ENCODE measurements at places on chromosomes 7 and 10. TPM values are rescaled to one million over a fixed set of nuclear protein-coding genes. Genes with fewer than 3 reads are reported as not detected.

The DLX6 gene
- not detected for polyA plus RNA-seq

The SFMBT2 gene
- polyA plus RNA-seq = 0.60 TPM

The PTPRZ1 gene
- polyA plus RNA-seq = under 0.01 TPM

The EPHB6 gene
- polyA plus RNA-seq = 5.6 TPM

The IGFBP3 gene
- polyA plus RNA-seq = 44.9 TPM

The CTAGE8 gene
- polyA plus RNA-seq = 5.0 TPM

The LIPF gene
- polyA plus RNA-seq = not detected

The FBXO24 gene
- 0.46 TPM for polyA plus RNA-seq

The CHAT gene
- not detected for polyA plus RNA-seq

The AGBL3 gene
- polyA plus RNA-seq = 0.93 TPM

The HMX2 gene
- polyA plus RNA-seq = not detected

The CYP3A7 gene
- polyA plus RNA-seq = 0.46 TPM

The UNC5B gene
- polyA plus RNA-seq = 2.8 TPM

The CD36 gene
- polyA plus RNA-seq = 126 TPM

The HABP2 gene
- not detected for polyA plus RNA-seq

The SRPK2 gene
- 15.0 TPM for polyA plus RNA-seq

GRCh38 chr10:85851934-85852333 lies 514.7 kb downstream of the GRID1 start:
- no peak for DNase-seq

- DNase-seq = no peak
These were observed 52.0 kb upstream of the GNA12 start for GRCh38 chr7:2896131-2896530.

GRCh38 chr7:74219416-74219815 lies 9.6 kb downstream of the LAT2 start:
- DNase-seq = no peak

DNA sequence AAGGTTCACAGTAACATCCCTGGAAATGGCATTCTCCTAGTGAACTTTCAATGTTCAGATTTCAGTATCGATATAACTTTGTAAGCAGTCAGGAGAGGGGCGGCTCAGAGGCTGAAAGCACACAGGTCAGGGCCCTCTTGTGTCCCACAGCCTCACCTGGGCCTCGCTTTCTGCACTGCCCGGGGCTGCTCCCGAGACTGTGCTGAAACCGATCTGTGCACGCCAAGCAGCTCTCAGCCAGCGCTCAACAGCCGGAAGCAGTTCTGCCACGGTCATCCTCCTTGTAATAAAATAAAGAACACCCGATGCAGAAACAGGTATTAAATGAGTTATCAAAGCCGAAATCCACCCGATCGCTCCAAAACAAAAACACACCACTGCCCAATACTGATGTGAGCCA lies 106.0 kb downstream of the DIP2C start:
- no peak for DNase-seq

DNA sequence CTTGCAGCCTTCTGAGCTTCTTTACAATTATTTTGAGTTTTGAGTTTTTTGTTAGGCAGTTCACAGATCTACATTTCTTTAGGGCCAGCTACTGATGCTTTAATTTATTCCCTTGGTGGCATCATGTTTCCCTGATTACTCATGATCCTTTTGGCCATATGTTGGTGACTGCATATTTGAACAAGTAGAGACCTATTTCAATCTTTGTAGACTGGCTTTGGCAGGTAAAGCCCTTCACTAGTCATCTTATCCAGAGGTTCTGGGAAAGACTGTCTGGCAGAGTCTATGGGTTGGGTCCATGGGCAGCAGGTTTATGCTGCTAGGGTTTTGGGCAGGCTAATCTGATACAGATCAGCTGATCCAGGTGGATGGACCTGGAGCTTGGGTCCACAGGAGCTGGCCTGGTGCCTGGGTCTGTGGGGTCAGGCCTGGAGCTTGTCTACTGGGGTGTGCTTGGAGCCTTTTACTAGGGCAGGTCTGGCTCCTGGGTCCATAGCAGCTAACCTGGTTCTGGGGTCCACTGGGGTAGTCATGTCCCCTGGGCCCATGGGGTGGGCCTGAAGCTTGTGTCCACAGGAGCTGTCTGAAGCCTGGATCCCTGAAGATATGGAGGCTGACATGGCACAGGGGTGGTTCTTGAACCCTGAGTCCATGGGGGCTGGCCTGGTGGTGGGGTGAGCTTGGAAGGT lies 72.7 kb downstream of the GPR85 start:
- peak; percentile 51 for DNase-seq

DNA sequence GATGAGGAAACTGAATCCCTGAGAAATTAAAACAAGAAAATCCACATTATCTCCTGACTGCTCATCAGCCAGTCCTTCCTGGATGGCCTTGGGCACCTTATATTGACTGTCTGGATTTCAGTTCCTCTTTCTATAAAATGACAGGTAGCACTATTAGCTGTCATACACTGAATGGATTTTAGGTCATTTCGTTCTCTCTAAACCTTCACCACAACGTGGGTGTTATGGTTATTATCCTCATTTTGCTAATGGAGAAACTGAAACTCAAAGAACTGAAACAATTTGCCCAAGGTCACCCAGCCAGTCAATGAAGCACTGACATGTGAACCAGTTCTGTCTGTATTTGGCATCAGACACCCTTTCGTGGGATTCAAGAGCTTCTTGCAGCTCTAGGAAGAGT lies 193.8 kb downstream of the CYP26A1 start:
- DNase-seq = no peak

DNA sequence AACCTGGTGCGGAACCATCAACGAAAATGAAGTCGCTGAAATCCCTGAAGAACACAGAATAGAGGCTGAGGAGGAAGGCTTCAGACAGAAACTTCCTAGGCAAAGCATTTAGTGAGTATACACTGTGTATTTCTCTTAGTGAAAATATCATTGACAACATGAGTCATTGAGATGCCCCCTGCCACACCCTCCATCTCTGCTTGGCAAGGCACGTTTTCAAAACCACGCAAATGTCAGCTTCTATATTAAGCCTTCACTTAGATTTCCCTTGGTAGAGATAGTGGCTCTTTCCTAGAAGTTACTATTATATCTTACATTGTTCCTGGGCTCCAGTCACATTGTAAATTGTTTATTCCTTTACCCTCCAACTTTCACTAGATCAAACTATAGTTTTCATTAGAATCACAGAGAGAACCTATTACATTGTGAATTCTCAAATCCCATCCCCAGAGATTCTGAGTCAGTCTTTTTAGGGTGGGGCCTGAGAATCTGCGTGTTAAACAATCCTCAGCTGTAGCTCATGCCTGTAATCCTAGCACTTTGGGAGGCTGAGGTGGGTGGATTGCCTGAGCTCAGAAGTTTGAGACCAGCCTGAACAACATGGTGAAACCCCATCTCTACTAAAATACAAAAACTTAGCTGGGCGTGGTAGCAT lies 4.6 kb upstream of the SKAP2 start:
- no peak for DNase-seq

GRCh38 chr10:79586933-79587332 lies 23.8 kb upstream of the SFTPA1 start:
- no peak for DNase-seq

DNA sequence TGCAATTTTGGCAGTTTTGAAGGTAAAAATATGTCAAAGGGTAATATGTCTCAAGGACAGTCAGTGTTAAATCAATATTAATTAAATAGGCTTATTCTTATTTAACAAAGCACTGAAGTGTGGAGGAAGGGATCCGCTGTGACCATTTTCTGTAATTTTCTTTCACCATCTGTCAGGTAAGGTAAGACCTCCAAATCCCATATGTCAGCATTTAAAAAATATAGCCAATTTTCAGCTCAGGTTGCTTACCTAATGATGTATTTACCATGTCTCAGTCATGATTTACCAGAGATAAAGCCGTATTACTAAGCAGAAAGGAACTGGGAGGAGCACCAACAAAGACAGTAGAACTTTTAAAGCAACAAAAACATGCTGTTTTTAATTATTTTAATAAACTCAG lies 683.9 kb downstream of the CCSER2 start:
- DNase-seq = no peak

GRCh38 chr10:68082872-68083271 lies 7.8 kb upstream of the HERC4 start:
- DNase-seq = no peak

DNA sequence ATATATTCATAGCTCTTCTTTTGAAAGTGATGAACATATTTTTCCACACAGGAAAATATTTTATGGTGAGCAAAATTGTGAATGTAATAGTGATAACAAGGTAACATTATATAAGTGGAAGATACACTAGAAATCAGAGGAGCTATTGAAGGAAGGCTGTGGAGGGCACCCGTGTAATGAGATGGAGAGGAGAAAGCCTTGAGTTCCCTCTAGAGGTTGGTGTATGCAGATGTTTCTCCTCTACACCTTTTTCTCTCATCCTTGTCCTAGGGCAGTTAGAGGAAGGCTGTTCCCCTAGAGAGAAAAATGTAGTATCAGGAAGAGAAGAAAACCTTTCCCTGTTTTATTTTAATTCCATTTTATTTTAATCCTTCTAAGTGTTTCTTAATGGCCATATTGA lies 54.6 kb upstream of the NRG3 start:
- DNase-seq = no peak

GRCh38 chr7:139563856-139564255 lies 40.4 kb downstream of the CLEC2L start:
- DNase-seq = no peak

GRCh38 chr7:91940171-91940570 lies 491 bp upstream of the AKAP9 start:
- no peak for DNase-seq
